Tibial artery (tissue), 4 donors: ENCODE measurements at places on chromosomes 7 and 10.

- no peak for DNase-seq
Observed at GRCh38 chr10:32095116-32095733, 39.0 kb upstream of the KIF5B start.

GRCh38 chr10:71971311-71971731, 7.1 kb downstream of the CHST3 start:
- DNase-seq = no peak

DNA sequence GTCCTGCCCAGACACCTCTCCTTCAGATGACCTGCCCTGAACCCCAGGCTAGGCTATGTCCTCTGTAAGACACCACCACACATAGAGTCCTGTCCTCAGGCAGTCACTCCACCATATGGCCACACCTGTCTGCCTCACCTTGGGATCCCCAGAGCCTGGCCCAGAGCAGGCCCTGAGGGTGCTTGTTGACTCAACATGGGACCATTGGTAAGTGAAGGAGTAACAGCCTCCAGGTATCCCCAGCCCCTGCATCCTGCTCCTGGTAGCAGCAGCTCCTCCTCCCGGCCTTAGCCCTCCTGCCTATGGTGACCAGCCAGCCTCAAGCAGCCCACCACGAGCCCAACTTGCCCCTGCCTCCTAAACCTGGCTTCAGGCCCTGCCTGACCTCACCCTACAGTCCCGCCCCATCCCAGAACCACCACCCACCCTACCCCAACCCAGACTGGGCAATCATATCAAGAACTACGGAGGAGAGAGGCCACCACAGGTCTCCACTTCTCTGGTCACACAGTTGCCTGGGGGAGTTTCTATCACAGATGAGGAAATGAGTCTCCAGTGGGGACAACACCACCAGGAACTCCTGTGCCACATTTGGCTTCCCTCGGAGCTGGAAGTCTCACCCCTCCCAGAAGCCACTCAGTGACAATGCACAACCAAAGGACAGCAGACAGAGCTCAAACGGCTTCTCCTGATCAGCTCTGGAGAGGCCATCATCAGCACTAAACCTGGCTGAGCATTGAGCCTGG, 136.6 kb downstream of the GRID1 start:
- no peak for DNase-seq

DNA sequence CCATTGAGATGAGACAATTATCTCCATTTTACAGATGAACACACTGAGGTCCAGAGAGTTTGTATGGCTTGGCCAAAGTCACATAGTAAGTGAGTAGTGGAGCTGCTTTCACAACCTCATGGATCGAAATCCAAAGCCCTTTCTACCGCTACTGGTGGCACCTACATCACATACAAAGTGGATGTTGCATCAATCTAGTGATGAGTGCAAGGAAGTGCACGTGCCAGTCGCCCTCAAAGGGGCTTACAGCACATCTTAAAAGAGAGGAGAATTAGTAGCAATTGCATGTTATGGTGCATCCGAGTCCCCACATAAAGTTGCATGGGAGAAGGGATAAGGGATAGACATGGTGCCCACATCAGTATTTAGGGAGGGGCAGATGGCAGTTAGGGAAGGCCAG, 31.0 kb upstream of the GPR26 start:
- no peak for DNase-seq

GRCh38 chr7:123624527-123625183, 23.0 kb downstream of the ASB15 start:
- no peak for DNase-seq

GRCh38 chr7:12800486-12800885, 113.1 kb downstream of the ARL4A start:
- no peak for DNase-seq

- no peak for DNase-seq
Observed at GRCh38 chr10:13092291-13093102, 7.5 kb upstream of the OPTN start.

DNA sequence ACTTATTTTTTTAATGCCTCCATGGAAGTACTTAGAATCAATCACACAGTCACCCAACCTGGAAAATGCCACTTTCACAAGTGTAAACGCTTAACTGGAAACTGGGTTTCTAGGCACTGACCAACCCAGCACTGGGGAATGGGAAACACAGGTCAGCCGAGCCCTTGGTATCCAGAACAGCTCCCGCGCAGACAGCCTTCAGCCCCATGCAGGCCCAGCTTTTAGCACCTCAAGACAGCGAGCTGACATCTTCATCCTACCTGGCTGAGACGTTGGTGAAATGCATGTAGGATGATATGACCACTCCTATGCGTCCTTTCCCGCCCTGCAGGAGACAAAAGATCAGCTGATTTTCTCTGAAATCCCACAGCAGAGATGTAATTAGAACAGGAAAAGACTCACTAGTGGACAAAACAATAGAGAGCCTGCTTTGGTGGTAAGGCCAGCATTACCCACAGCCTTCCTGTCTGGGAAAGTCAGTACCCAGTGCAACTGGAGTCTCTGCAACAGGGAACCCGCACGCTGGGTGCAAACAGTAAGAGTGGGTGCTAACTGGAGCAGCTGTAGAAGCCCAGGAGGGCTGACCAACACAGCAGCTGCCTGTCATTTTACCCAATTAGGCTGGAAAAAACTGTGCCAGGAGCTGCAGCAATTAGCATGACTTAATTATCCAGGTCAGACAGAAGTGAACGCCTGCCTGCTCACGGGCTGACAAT, 153.7 kb downstream of the TNS3 start:
- DNase-seq = peak; percentile 34
